Osteoblast (primary cell): ENCODE measurements at places on chromosomes 6 and 20. TPM values are rescaled to one million over a fixed set of nuclear protein-coding genes. Genes with fewer than 3 reads are reported as not detected.

GRM1 gene
- total RNA-seq = under 0.01 TPM in 2 replicates

GPX5 gene
- not detected in 2 replicates for total RNA-seq

- H3K4me3 ChIP-seq = no peak overlapping the region
- peaks cover 8% of the 10 kb centered on the region for H3K36me3 ChIP-seq
- H3K27ac ChIP-seq = no peak overlapping the region
Observed at GRCh38 chr6:117515326-117515725, 32.9 kb downstream of the DCBLD1 start.

DNA sequence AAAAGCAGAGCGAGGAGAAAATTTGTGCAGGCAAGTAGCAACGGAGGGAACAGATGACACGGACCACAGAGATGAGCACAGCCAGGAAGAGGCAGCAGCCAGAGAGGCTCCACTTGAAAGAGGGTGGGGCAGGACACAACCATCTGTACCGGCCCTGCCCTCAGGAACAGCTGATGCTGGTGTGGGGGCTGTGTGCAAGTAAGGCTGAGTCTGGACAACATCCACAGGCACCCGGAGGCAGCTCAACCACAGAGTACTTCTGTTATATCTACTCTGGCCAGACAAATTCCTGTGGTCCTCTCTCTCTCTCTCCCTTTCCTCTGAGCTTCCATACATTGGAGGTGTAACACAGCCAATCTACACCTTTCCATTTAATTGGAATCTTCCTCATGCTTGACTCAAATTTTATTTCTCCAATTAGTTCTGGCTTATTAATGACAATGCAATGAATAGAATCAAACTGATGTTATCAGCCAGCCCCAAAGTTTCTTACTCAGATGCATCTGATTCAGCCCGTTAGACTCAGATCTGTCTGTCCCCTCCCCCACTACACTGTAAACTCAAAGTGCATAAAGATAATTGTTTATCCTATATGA, 24.9 kb downstream of the KIF13A start:
- H3K4me3 ChIP-seq = peak overlapping the region; percentile 54
- no peaks in the 10 kb centered on the region for H3K27me3 ChIP-seq
- H3K27ac ChIP-seq = peak overlapping the region; percentile 68
- H3K4me1 ChIP-seq = peaks cover 58% of the 10 kb centered on the region

- H3K36me3 ChIP-seq = peaks cover 28% of the 10 kb centered on the region
- H3K27me3 ChIP-seq = no peaks in the 10 kb centered on the region
- no peak overlapping the region for H3K4me3 ChIP-seq
- H3K27ac ChIP-seq = peak overlapping the region; percentile 64
Observed at GRCh38 chr6:45445364-45445748, 67.6 kb upstream of the SUPT3H start.

DNA sequence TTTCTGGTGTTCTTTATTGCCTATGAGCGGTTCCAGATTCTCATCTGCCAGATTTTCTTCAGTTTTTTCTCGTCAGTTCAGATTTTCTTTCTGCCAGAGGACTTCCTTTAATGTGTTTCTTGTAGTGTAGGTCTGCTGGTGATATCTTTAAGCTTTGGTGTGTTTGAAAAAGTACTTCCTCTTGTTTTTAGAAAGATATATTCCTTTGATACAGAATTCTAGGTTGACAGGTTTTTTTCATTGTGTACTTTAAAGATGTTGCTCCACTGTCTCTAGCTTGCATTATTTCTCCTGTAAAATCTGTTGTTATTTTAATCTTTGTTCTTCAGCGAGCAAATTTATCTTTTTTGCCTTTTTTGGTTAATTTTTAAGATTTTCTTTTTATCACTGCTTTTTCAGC, 36.9 kb downstream of the ASXL1 start:
- no peaks in the 10 kb centered on the region for H3K4me1 ChIP-seq
- no peak for DNase-seq
- H3K27ac ChIP-seq = no peak overlapping the region
- no peaks in the 10 kb centered on the region for H3K27me3 ChIP-seq
- H3K4me3 ChIP-seq = no peak overlapping the region
